ENCODE measurements at places on chromosomes 7 and 10. TPM values are rescaled to one million over a fixed set of nuclear protein-coding genes. Genes with fewer than 3 reads are reported as not detected.

GRCh38 chr10:96857301-96858012, 25.4 kb downstream of the LCOR start:
- H3K27ac ChIP-seq = peak overlapping the region; percentile 49
- H3K27me3 ChIP-seq = no peaks in the 10 kb centered on the region
- H3K4me1 ChIP-seq = peaks cover 43% of the 10 kb centered on the region
- no peak overlapping the region for H3K4me3 ChIP-seq
- H3K36me3 ChIP-seq = no peaks in the 10 kb centered on the region
- DNase-seq = no peak

- peaks cover 6% of the 10 kb centered on the region for H3K4me1 ChIP-seq
- DNase-seq = no peak
- H3K27me3 ChIP-seq = no peaks in the 10 kb centered on the region
- H3K36me3 ChIP-seq = no peaks in the 10 kb centered on the region
- no peak overlapping the region for H3K4me3 ChIP-seq
These were observed 55.6 kb downstream of the SLC16A9 start for GRCh38 chr10:59654007-59654406.

- no peaks in the 10 kb centered on the region for H3K36me3 ChIP-seq
- H3K27me3 ChIP-seq = peaks cover 6% of the 10 kb centered on the region
- no peak overlapping the region for H3K27ac ChIP-seq
- DNase-seq = no peak
These were observed 16.6 kb upstream of the ITIH2 start for GRCh38 chr10:7686351-7687171.

- H3K27ac ChIP-seq = no peak overlapping the region
- peaks cover 18% of the 10 kb centered on the region for H3K4me1 ChIP-seq
- peaks cover 10% of the 10 kb centered on the region for H3K27me3 ChIP-seq
- H3K36me3 ChIP-seq = peaks cover 2% of the 10 kb centered on the region
- no peak for DNase-seq
These were observed 63.6 kb upstream of the IFRD1 start for GRCh38 chr7:112386619-112387018.

The GPR37 gene
- not detected for total RNA-seq

The PODXL gene
- 0.47 TPM for total RNA-seq
